KG1 (cell line): ENCODE measurements at places on chromosomes 16 and 17.

DNA sequence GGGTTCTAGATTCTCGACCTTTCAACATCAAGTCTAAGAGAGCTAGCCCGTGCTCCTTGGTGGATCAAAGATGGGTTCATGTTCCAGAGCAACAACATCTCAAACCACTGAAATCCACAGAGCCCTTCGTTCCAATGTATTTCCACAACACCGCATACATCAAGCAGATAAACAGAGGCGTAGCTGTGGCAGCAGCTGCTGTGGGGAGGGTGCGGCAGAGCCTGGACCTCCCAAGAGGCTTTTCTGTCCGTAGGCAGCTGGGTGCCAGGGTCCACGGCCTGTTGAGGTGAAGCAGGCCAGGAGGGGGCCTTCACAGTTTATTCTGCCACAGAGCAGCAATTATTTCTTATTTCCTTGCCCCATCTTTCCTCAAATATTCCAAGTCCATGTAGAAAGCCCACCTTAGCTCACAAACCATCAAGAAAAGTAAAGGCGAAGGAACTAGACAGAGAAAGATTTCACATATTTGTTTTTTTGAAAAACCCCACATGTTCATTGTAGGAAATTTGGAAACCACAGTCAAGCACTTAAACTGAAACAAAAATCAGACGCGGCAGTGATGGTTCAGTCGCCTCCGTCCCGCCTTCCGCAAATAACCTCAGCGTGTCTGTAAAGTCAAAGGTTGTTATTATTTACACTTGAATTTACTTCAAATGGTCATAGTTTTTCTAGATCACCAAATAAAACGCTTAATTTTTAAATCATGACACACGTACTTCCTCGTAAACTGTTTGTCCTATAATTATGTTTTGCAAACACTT is 144.6 kb upstream of the FOXF1 start:
- DNase-seq, result no peak

- DNase-seq, result no peak
Measured at GRCh38 chr17:77209330-77209748, 68.6 kb downstream of the SEC14L1 start.

DNA sequence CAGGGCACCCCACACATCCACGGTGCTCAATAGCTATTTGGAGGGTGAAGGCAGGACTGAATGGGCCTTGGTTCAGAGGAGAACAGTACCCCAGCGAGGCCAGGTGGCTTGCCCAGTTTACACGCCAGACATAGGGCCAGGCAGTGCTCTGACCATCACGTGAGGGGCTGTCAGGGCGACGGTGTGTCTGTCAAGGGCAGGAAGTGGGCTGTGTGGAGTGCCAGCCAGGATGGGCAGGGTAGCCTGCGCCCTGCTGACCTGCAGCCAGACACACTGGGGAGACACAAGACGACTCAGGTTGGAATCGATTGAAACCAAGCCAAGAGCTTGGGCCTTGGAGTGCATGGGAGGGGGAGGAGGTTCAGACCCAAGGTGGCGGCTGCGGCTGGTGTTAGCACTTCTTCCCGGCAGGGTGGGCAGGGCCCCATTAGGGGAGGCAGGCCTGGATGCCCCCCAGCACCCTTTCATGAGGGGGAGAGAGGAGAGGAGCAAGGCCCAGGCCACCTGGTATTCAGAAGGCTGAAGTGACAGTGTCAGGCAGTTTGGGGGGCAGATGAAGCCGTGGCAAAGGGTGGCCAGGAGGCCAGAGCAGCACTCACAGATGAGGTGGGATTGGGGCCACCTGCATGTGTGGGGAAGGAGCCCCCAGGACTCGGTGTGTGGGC is 68.2 kb downstream of the SREBF1 start:
- DNase-seq, result no peak

DNA sequence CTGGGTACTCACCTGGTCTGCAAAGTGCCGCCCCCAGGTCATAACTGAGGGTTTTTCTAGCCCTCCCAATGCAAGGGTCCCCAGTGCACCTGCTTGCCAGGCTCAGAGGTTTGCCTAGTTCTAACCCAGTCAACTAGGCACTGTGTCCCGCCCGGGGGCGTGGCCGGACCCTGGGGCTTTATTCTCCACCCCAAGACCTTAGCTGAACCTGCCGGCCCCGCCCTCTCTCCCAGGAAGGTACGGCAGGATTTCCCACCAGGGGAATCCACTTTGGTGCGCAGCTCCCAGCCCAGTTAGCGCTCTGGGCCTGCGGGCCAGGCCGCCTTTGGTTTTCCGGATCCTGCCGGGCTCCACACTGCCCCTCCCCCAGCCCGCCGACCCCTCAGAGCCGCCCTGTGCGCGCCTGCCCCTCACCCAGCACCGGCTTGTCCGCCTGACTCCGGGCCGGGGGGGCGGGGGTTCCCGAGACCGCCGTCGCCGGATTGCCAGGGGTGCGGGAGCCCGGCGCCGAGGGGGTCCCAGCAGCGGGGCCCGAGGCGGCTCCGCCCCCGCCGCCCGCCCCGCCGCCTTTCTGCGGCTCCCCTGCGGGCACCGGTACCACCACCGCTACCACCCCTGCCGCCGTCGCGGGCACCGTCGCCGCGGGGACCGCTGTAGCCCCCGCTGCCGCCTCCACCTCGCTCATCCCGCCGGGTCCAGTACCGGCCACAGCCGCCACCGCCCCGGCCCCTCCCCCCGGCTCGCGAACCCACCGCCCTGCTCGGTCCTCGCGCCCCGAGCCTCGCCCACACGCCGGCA is 424 bp downstream of the YBX2 start:
- DNase-seq, result no peak

- no peak for DNase-seq
Measured at GRCh38 chr16:50024207-50024606, 818 bp upstream of the CNEP1R1 start.

- DNase-seq, result no peak
Measured at GRCh38 chr16:19751478-19752385, 33.7 kb downstream of the IQCK start.

DNA sequence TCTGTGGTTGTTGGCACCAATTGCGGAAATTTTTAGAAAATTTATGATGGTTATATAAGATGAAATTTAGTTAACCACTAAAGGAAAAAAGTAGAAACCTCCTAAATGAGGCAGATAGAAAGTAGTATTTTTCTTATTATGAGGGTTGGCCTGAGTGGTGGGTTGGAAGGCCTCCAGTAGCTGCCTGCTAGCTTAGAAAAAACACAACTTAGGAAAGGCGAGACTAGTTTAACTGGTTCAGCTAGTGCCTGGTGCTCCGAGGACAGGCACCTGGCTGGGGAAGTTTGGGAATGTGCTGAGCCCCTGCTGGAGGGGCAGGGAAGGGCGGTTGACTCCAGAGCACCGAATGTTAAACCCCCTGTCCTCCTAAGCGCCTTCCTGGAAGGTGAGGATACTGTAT is 19.9 kb downstream of the LDHD start:
- DNase-seq, result no peak

- no peak for DNase-seq
Measured at GRCh38 chr17:72187556-72187955, 66.7 kb downstream of the SOX9 start.

GRCh38 chr17:43810823-43811222 is 22.1 kb downstream of the MPP3 start:
- DNase-seq, result no peak

GRCh38 chr17:37220607-37220953 is 155.2 kb upstream of the C17orf78 start:
- no peak for DNase-seq

GRCh38 chr16:77599793-77600415 is 122.4 kb upstream of the NUDT7 start:
- no peak for DNase-seq

GRCh38 chr16:8594149-8594666 is 3.9 kb upstream of the TMEM114 start:
- DNase-seq, result no peak
